ENCODE measurements at places on chromosomes 5 and 9.
A peak's percentile ranks its signal among the peaks of the same experiment; 100 is the strongest.

DNA sequence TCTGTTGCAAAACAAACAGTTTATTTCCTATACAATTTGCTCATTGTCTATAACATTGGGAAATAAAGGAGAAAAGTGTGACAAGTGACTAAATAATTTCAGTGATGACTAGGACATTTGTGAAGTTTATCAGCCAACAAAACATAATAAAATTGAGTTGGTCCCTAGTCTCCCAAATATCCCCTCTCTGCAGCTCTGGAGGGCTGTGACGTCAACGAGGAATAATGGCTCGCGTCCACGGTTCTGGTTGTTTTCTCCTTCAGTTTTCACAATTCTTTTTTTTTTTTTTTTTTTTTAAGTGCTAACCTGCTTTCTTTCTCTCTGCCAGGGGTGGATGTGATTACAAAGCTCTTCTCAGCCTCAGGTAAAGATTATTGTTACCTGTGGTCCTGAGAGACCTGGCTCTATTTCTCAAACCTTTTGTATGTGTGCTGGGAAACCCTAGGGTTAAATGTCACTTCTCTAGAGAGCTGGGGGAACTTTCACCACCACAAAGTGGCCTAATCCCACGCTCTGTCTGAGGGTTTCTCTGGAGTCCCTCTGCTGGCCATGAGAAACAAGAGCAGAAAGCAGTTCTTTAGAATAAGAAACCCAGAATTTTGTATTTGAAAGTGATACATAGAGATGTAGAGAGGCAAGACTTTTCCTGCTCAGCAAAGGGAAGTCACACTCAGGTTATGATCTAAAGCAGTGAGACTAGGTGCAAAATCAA lies 36.2 kb upstream of the ANKRD55 start:
- peak; percentile 13 for DNase-seq

DNA sequence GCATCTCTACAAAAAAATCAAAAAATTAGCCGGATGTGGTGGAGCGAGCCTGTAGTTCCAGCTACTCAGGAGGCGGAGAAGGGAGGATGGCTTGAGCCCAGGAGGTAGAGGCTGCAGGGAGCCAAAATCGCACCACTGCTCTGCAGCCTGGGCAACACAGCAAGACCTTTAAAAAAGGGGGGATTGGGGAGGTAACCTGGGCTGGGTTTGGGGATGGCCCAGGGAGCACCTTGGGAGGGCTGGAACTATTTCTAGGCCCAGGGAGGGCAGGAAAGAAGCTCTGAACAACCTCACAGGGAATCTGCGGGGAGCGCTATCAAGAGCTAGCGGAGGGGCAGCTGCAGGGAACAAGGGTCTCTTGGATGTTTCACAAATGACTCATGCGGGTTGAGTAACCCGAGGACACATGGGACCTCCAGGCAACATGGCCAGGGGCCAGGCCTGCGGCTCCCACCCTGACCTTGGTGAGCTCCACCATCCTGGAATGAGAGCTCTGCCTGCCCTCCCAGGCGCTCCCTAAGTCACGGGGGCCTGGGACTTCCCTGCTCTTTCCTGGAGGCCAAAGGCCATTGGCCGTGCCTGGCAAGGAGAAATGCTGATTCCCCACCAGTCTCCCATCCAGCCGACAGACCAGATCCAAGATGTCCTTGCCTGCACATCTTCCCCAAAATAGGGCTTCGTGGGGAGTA lies 23.4 kb downstream of the SARDH start:
- DNase-seq: no peak

DNA sequence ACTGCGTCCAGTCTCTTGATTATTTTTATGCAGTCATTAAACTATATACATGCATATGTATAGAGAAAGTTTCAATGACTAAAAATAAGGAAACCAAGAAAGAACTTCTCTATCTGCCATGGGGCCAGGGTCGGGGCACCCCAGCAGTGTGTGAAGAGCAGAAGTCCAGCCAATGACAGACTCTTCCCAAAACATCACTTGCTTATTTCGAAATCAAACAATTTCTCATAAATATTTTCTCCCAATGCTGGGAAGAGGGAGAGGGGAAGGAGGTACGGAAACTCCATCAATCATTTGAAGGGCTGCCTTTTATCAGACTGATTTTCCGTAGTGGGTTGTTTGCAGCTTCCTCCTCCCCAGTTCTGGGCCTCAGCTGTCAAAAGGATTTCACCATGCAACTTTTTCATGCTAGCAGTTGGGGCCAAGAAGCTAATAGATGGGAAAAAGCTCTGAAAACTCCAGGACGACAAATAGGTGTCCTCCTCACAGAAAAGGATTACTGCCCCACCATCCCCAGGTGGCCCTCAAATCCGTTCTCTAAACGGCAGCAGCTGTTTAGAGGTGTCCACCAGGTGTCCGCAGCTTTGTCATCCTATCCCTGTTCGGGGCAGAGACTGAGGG lies 617 bp upstream of the FPGS start:
- DNase-seq: no peak

DNA sequence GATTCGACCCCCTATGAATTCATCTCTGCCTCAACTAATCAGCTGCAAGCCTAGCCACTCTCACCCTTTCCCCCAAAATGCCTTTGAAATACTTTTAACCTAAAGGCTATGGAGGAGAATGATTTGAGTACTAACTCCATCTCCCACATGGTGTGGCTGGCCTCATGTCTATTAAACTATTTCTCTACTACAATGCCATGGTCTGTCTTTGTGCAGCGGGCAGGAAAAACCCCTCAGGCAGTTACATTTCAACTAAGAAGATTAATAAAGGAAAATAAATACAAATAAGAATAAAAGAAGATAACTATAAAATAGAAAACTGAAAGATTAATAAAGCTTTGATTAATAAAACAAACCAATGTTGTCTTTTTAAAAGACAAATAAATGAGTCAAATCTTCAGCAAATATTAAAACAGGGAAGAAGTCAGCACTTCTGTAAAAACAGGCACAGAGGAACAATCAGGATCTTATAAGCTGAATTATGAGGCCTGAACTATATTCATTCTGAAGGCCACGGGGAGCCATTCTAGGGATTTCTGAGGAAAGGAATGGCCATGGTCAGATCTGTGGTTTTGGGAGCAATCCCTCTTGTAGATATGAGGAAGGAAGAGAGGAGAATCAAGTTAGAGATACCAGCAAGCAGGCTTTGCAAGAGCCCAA lies 116.1 kb upstream of the SLC12A2 start:
- DNase-seq: no peak

- no peak for DNase-seq
Measured at GRCh38 chr5:89596821-89597220, 713.8 kb upstream of the MEF2C start.

DNA sequence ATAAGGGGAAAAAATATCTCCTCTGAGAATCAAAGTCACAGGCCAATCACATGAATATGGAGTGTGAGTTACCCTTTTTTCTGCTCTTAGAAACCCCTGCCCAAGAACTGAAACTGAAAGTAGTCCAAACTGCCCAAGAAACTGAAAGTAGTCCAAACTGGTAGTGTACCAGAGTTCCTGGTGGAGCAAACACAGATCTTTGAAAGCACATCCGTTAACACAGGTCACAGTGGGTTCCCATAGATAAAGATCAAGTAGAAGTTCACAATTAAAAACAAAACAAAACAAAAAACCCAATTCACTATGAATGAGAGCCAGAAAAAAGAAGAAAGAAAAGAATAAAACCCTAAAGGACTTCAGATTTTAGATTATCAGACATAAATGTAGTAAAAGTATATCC lies 332.4 kb upstream of the EFNA5 start:
- DNase-seq: no peak

DNA sequence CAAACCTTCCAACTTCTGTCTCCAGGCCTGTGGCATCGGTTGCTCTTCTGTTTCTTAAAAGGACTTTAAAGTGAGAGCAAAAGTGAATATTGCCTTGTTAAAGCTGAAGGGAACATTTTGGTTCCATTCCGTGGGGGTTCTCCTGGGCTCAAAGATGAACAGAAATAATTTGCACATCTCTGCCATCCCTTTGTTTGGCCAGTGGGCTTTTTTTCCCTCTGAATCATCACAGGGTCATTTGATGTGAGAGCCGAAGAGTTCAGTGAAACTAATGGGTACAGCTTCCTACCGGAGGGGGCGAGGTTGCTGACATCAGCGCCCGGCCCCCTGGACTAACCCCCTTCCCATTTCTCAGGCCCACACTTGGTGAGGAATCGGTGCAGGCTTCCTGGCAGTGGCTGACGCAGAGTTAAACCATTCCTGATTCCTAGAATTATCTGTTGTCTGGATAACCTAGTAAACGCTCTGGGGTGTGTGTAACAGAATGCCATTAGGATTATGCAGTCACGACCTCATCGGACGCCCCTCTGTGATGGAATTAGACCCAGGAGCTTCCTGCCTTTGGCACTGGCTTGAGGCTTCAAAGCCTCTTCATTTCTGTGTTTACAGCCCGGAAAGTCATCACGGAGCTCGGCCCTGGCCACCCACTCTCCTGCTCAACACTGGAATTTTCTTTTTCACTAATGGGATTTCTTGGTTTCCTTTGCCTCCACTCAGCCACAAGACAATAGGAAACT lies 61.6 kb upstream of the RPL26L1 start:
- DNase-seq: no peak

GRCh38 chr5:68404246-68404645 lies 188.7 kb downstream of the PIK3R1 start:
- no peak for DNase-seq

- DNase-seq: no peak
Measured at GRCh38 chr5:137129886-137130680, 369.0 kb downstream of the SPOCK1 start.

GRCh38 chr9:126470241-126470993 lies 143.3 kb upstream of the LMX1B start:
- no peak for DNase-seq

All from SHP77 (cell line).